Colonic mucosa (tissue), 4 donors: ENCODE measurements at places on chromosomes 3 and 15.

- no peak for DNase-seq
Measured at GRCh38 chr15:66647358-66647757, 54.7 kb upstream of the SMAD6 start.

- no peak for DNase-seq
Measured at GRCh38 chr15:88603885-88604284, 17.3 kb upstream of the AEN start.

GRCh38 chr3:17336291-17336690 lies 406.1 kb downstream of the TBC1D5 start:
- no peak for DNase-seq

- no peak for DNase-seq
Measured at GRCh38 chr3:102230057-102230456, 204.8 kb upstream of the ZPLD1 start.

DNA sequence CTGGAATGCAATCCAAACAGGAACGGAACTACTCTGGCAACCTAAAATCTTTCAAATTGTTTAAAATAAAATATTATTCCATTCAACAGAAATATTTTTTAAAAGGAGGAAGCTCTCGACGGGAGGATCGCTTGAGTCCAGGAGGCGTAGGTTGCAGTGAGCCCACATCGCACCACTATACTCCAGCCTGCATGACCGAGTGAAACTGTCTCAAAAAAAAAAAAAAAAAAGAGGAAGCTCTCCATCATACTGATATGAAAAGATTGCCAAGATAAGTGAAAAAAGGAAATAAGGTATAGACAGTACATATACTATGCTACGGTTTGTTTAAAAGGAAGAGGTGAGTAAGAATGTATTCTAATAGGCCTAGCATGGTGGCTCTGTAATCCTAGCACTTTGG lies 3.6 kb downstream of the RAD18 start:
- no peak for DNase-seq

DNA sequence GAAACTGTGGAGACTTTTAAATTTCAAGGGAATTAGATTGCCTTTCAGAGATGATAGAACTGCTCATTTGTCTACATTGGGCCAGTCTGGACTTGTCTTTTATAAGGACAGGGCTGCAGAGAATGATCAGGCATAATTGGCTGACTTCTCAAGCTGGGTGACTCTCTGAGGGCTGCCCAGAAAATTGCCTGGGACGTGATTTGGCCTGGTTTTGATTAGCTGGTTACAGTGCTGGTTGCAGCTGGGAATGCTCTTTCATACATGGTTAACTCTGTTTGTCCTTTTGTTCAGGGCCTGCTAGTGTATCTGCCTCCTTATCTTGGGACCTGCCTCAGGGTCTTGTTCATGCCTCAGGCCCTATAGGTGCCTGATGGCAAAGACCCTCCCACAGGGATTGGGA lies 245.6 kb downstream of the CLSTN2 start:
- DNase-seq, result no peak

- DNase-seq, result no peak
Measured at GRCh38 chr15:62641825-62642224, 400.7 kb upstream of the TPM1 start.

GRCh38 chr3:99434190-99434589 lies 204.2 kb upstream of the COL8A1 start:
- DNase-seq, result no peak

DNA sequence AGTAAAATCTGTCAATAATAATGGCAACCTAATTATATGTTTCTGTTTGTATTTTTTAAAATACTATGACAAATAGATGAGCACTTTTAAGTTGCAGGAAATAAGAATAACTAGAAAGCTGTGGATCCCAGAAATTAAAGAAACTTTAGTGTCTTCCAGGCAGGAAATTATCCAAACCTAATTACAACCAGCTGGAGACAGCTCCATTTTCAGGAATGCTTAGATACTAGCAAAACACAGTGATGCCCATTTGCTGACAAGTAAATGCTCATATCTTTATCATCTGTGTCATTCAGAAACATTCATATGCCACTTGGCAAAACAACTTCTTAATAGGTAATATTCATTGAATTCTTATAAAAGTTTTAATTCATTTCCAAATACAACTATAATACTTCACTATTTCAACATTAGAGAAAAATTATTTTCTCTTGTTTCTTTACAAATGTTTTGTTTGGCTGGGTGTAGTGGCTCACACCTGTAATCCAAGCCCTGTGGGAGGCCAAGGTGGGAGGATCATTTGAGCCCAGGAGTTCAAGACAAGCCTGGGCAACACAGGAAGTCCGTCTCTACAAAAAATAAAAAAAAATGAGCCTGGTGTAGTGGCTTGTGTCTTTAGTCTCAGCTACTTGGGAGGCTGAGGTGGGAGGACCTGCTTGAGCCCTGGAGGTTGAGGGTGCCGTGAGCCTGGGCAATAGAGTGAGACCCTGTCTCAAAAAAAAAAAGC lies 169.1 kb upstream of the TSPAN3 start:
- no peak for DNase-seq

DNA sequence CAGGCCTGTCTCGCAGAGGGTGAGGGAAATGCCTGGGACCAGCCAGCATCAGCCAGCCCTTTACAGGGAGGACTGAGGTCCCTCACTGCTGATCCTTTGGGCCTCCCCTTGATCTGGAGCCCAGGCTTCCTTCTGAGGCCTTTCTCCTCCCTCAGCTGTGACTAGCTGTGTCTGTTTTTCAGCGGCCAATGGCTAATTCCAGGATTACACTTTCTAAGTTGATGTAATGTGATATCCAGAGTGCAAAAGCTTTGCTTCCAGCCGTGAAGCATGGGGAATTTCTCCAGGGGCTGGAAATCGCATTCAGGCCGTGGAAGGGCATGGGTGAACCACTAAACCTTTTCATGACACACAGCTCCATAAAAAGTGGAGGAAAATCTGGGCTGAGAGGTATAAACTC lies 157.6 kb downstream of the SHQ1 start:
- DNase-seq, result no peak

GRCh38 chr15:35777061-35777460 lies 231.1 kb upstream of the DPH6 start:
- DNase-seq, result no peak

DNA sequence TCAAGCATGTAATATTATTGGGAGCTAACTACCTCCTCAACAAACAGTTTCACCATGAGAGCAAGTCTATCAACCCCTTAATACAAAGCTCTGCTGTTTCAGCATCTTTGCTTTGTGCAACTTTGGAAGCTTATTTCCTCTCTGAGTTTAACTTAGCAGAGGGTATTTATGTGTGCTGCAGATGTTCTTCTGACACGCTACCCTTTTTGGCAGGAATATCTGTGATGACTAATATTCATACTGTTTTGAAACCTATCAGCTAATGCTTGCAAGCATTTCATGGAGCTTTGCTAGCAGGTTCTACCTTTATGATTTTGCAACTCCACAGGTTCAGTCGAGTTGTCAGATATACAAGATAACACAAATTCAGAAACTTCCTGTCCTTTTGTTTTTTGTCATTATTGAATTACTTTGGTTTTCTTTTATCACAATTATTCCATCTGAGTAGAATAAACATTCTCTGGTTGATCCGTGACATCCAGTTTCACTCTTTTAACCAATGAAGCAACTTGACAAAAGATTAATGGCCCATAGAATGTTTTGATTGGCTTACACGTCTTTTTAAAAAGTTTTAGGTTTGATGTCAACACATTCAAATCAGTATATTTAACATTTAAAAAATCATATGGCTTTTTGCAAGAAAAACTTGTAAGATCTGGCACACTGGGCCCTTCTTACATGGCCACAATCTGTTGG lies 1.7 kb upstream of the SLC9A9 start:
- DNase-seq, result no peak

DNA sequence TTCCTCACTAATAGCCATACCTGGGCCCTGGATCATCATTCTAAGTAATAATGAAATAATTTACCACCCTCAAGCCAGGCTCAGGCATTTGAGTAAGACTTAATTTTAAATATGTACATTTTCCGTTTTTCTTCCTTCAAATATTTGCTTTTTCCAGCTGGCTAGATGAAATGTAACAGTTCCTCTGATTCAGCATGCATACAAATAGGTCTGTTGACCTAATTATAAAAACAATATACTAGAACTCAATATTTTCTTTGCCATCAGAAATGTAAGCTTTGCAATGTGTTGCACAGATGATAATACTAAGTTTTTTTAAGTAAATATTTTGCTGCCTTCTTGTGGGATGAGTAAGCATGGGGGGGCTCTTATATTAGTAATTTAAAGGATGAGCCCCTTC lies 91.6 kb downstream of the FEZF2 start:
- DNase-seq, result no peak

GRCh38 chr3:174223042-174223441 lies 636.1 kb upstream of the NAALADL2 start:
- DNase-seq, result no peak

GRCh38 chr3:73580343-73580742 lies 44.4 kb downstream of the PDZRN3 start:
- DNase-seq, result no peak

- no peak for DNase-seq
Measured at GRCh38 chr15:38085114-38085513, 150.7 kb downstream of the TMCO5A start.
